ENCODE measurements at places on chromosomes 11 and 22.
A peak's percentile ranks its signal among the peaks of the same experiment; 100 is the strongest.

DNA sequence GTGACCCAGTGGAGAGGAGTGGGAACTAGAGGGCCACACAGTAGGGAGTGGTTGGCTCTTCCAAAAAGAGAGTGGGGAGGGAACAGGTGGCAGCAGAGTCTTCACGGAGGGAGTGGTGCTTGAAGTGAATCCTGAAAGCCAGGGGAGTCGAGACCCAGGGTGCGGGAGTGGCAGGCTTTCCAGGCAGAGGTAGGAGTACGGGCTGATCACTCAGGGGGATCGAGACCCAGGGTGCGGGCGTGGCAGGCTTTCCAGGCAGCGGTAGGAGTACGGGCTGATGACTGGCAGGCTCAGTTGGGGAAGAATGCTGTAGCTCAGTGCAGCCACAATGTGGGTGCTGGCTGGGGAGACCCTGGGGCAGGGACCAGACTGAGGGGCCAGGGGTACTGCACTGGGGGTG is 148.2 kb downstream of the TBC1D22A start:
- no peak for DNase-seq

GRCh38 chr22:36379593-36380361 is 8.0 kb downstream of the MYH9 start:
- no peak for DNase-seq

GRCh38 chr11:67396587-67397389 is 4.9 kb downstream of the PPP1CA start:
- no peak for DNase-seq

DNA sequence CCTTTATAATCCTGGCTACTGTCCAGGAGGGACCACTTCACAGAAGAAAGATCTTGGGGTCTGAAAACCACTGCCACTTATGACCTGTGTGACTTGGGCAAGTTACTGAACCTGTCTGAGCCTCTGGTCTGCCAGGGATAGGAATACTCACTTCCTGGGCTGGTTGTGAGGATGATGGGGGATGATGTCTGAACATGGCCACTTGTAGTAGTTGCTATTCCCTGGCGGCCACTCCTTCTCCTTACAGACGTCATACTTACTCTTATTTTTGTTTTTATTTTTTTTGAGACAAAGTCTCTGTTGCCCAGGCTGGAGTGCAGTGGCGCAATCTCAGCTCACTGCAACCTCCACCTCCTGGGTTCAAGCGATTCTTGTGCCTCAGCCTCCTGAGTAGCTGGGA is 26.1 kb downstream of the CD82 start:
- no peak for DNase-seq

- peak; percentile 52 for DNase-seq
Measured at GRCh38 chr22:25048659-25049647, 96.4 kb downstream of the KIAA1671 start.

GRCh38 chr11:89181111-89181510 is 3.4 kb downstream of the TYR start:
- no peak for DNase-seq

- DNase-seq: no peak
Measured at GRCh38 chr11:76664578-76665061, 5.9 kb downstream of the LRRC32 start.

DNA sequence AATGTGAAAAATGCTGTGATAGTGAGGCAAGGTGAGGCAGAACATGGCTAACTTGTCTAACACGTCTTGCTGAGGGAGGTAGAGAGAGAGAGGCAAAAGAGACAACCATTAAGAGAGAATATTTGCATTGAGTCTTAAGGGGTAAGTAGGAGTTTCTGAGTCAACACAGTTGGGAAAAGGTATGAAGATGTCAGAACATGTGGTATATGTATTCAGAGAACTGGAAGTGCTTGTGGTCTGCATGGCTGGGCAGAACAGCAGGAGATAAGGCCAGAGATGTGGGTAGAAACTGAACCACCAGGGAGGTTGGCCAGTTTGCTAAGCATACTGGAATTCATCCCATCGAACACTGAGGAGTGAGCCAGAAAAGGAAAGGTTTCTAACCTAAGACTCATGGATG is 25.0 kb upstream of the SLC5A1 start:
- no peak for DNase-seq

DNA sequence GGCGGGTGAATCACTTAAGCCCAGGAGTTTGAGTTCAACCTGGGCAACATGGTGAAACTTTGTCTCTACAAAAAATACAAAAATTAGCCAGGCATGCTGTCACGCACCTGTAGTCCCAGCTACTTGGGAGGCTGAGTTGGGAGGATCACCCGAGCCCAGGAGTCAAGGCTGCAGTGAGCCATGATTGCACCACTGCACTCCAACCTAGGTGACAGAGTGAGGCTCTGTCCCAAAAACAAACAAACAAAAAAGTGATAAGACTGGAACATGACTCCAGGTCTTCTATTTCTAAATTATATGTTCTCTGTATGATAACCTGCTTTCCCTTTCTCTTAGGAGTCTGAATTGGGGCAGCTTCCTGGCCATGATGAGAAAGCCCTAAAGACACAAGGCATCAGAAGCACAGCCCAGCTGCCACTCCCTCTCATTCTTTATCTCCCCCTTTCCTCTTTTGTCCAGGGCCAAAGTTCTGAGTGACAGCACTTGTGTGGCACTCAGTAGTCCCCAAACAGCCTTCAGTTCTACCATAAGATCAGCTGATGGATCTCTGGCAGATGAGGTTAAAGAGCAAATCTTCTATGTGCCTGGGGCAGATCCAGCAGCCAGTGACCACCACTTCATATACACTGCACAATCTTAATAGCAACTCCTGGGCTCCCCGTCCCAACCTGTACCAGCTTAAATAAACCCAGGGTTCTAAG is 136.0 kb downstream of the C11orf58 start:
- DNase-seq: no peak

GRCh38 chr22:42225841-42226240 is 44.6 kb downstream of the TCF20 start:
- no peak for DNase-seq

DNA sequence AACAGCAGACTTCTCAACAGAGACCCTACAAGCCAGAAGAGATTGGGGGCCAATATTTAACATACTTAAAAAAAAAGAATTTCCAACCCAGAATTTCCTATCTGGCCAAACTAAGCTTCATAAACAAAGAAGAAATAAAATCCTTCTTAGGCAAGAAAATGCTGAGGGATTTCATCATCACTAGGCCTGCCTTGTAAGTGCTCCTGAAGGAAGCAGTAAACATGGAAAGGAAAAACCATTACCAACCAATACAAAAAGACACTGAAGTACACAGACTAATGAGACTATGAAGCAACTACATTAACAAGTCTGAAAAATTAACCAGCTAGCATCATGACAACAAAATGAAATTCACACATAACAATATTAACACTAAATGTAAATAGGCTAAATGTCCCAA is 947.9 kb upstream of the CHORDC1 start:
- no peak for DNase-seq

GRCh38 chr11:92527467-92527866 is 302.8 kb downstream of the FAT3 start:
- no peak for DNase-seq

DNA sequence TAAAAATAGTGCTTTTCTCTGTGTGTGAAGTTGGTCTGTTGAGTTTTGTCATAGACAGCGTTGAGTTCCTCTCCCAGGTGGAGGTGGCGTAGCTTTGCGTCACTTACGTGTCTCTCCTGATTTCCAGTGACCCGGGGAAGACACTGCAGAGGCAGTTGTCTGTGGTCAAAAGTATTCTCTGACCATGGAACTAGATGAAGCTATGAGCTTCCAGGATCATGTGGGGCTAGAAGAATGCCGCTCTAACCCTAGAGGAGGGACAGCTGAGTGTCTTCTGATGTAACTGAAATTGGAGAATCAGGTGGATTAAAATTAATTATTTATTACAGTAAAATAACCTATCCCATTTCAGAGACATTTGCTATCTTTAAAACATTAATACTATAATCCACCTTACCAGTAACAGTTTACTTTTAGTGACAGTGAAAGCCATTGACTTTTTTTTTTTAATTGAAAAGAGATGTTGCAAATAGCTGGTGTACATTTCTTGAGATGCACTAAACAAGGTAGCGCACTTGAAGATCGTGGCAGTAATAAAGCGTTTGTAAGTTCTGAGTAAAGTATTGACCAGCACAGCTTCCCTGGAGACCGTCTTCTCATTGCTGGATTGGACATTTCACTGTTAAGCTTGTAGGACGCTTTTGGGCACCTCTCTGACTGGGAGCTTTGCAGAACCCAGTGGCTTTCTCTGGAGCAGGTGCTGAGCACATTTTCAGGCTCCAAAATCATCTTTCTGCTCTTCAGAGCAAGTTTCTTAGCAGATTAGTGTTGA is 9.7 kb downstream of the CAT start:
- no peak for DNase-seq

GRCh38 chr22:22341736-22342135 is 97.2 kb downstream of the VPREB1 start:
- no peak for DNase-seq

DNA sequence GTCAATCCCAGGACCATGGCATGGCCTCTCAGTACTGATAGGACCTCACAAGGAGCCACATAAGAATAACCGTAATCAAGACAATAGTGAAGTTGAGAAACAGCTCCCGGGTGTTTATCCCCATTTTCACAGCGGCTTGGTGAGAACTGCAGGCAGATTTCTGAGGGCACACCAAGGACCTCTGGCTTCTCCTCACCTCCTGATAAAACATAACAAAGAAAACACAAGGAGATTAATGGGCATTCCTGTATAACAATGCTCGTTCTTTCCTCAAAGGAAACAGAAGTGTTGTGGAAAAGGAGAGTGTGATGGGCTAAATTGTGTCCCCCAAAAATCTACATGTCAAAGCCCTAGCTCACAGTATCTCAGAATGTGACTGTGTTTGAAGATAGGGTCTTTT is 4.0 kb downstream of the SLN start:
- DNase-seq: no peak

DNA sequence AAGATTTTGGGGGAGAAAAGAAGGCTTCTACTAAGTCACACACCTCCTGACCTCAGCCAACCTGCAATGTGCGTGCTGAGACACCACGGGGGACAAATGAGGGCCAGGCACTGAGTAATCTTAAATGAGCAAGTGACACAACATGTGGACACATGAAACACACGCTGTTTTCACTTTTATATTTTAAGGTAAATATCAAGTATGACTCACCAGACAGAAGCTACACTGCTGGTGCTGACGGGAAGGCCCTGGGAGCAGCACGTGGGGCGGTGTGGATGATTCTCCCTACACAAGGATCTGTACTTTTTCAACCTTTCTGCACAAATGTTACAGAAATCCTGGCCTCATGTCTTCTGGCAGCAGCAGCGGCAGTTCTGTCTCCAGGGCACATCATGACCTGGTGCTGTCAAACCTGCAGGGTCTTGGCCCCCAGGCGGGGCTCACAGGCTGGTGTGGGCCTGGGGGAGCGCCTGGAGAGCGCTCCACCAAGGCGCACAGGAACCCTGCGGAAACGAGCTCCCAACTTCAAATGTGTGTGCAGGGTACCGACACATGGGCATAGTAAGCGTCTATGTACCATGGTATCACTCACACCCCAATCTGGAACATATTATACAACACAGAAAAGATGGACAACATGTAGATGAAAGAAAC is 61.7 kb downstream of the DGCR2 start:
- no peak for DNase-seq

- DNase-seq: peak; percentile 53
Measured at GRCh38 chr11:36212564-36213392, 76.4 kb downstream of the COMMD9 start.

DNA sequence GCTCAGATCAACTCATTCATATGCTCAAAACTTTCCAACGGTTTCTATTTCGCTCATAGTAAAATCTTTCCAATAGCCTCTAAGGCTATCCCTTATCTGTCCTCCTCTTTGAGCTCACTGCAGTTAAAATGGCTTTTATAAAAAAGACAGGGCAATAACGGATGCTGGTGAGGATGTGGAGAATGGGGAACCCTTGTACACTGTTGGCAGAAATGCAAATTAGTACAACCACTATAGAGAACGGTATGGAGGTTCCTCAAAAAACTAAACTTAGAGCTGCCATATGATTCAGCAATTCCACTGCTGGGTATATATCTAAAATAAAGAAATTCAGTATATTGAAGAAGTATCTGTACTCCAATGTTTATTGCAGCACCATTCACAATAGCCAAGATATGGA is 345.6 kb downstream of the DLG2 start:
- DNase-seq: no peak
